ENCODE measurements at places on chromosomes 5 and 9.

DNA sequence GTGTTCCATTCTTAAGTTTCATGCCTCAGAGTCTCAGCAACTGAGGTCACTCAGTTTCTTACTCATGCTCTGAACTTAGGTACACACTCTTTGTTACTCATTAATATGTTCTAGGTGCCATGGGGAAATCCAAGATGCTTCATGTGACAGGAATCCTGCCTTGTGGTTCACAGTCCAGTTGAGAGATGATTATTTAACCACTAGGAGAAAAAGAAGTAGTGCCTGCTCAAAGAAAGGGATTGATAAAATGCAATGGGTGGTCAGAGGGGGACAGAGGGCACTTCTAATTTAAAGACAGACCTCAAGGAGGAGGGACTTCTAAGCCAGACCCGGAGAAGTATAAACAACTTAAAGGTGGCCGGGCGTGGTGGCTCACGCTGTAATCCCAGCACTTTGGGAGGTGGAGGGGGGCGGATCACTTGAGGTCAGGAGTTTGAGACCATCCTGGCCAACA is 69.0 kb downstream of the UGCG start:
- DNase-seq: no peak

DNA sequence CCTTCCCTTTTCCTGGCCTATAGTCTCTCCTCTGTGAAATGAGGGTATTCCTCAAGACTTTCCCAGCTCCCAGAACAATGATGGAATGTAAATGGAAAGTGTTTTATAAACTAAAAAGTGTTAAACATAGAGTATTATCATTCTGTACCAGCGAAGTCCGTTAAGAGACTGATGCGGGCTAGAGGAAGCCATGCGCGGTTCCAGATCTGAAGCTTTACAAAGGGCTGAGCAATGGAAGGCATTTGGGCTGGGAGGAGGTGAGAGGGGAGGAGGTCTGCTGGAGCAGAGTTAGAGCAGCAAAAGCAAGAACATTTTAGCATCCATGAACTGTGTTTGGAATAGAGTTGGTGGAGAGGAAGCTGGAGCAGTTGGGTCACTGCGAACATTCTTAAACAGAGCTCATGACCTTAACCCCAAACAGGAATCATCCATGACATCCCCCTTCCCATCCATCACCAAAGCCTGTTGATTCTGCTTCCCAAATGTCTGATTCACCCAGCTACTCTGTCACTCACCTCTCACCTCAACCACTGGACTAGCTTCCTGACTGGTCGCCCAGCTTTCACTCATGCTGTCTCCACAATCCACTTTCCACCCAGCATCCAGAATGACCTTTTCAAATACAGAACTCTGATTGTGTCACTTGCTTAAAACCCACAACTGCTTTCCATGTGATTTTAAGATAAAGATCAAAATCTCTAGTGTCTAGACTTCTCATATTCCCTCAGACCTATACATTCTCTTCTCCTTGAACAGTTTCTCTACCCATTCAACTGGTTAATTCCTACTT is 37.1 kb downstream of the CDK5RAP2 start:
- no peak for DNase-seq

GRCh38 chr9:77927265-77927664 is 104.3 kb downstream of the GNAQ start:
- DNase-seq: no peak

DNA sequence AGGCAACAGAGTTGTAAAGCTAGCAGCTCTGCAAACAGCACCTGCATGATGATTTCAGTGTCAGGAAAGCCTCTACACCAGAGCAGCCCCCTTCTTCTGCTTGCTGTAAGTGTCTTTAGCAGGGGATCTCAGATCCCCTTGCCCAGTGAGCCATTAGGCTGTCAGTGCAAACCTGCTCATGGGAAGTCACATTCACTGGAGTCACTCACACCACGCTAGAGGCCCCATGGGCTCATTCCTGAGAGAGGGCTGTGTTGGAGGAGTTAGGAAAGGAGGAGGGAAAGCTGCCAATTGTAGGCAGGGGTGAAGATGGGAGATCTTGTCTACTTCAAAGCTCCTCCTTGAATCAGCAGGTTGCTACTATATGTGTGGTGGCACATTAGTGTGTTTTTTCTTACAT is 275.2 kb downstream of the SMARCA2 start:
- no peak for DNase-seq

- DNase-seq: no peak
Measured at GRCh38 chr9:130437011-130437789, 7.6 kb upstream of the ASS1 start.

- peak; percentile 29 for DNase-seq
Measured at GRCh38 chr9:120931231-120932085, 4.9 kb upstream of the TRAF1 start.

- DNase-seq: no peak
Measured at GRCh38 chr5:119811458-119811857, 182.1 kb downstream of the FAM170A start.

DNA sequence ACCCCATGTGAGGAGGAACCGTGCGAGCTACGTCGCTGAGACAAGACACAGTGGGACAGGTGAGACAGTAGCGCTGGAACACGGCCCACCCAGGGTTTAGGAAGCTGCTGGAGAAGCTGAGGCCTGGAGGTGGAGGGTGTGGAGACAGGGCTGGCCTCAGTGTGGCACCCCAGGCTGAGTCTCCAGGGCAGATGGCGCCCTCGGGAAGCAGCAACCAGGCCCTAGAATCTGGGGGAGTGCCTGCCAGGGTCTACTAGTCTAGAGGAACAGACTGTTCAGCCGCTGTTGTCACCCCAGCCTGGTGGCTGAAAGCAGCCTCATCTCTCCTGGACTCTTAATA is 4.6 kb upstream of the TERT start:
- DNase-seq: no peak
